ENCODE measurements at places on chromosomes 16 and 17.

DNA sequence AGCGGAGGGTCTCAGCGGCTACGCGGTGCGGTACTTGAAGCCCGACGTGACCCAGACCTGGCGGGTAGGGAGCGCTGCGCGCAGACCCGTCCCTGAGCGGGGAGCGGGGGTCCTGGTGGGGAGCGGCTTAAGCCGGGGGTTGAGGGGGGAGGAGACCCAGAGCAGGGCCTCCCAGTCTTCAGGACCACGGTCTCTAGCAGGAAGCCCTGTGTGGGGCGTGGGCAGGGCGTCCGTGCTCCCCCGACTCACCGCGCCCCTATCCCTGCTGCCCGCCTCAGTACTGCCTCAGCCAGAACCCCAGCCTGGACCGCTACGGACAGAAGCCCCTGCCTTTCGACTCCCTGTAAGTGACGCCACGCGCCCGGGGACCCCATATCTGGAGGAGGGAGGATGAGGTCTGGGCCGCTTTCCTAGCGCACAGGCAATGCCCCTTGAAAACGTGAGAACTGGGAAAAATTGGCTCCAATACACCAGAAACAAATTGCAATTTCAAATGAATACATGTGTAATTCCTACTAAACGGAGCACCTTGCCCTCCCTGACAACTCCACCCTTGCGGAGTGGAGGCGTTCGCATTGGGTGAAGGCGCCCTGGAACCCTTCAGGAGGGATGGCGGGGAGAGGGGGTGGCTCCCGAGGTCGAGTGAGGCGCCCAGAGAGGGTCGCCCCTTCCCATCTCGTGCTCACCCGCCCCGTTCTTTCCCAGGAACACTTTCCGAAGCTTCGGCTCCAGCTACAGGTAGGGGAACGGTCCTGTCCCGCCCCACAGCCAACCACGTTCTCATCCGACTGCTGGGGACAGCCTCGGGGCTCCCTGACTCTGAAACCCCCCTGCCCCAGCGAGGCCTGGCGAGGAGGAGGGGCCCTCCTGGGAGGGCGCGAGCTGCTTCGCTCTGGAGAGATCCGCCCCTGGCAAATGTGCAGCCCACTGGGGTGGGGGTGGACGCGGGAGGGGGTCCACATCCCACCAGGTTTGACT, 14.6 kb upstream of the CNGB1 start:
- no peak for DNase-seq

- DNase-seq = no peak
Observed at GRCh38 chr17:2181206-2181896, 122.2 kb downstream of the SMG6 start.

- no peak for DNase-seq
Observed at GRCh38 chr17:33639103-33639880, 346.2 kb upstream of the ASIC2 start.

GRCh38 chr16:84806256-84806889, 13.4 kb upstream of the CRISPLD2 start:
- peak; percentile 46 for DNase-seq

- no peak for DNase-seq
Observed at GRCh38 chr16:11250091-11250785, 5.8 kb downstream of the SOCS1 start.

DNA sequence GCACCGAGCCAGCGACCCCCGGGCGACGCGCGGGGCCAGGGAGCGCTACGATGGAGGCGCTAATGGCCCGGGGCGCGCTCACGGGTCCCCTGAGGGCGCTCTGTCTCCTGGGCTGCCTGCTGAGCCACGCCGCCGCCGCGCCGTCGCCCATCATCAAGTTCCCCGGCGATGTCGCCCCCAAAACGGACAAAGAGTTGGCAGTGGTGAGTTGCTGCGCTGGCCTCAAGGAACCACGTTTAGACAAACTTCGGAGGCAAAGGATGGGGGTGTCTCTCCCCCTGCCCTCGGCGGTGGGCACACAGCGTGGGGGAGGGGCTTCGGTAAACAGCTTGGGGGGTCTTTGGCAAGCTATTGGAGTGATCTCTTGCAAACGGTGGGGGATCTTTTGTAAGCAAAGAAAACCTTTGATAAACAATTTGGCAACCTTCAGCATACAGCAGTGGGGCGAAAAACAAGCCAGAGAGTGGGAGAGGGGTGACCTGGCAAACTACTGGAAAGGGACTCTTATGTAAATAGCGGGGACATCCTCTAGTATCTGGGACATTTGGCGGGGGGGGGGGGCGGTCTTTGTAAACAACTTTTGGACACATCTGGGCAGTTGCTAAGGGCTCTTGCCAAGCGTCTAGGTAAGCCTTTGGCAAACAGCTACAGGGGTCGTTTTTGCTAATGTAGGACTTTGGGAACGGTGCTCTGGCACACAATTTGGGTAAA, 587 bp downstream of the MMP2 start:
- no peak for DNase-seq

GRCh38 chr16:15701367-15701766, 51.3 kb downstream of the NDE1 start:
- DNase-seq = no peak

GRCh38 chr16:1972490-1972877, 631 bp downstream of the TBL3 start:
- DNase-seq = no peak

DNA sequence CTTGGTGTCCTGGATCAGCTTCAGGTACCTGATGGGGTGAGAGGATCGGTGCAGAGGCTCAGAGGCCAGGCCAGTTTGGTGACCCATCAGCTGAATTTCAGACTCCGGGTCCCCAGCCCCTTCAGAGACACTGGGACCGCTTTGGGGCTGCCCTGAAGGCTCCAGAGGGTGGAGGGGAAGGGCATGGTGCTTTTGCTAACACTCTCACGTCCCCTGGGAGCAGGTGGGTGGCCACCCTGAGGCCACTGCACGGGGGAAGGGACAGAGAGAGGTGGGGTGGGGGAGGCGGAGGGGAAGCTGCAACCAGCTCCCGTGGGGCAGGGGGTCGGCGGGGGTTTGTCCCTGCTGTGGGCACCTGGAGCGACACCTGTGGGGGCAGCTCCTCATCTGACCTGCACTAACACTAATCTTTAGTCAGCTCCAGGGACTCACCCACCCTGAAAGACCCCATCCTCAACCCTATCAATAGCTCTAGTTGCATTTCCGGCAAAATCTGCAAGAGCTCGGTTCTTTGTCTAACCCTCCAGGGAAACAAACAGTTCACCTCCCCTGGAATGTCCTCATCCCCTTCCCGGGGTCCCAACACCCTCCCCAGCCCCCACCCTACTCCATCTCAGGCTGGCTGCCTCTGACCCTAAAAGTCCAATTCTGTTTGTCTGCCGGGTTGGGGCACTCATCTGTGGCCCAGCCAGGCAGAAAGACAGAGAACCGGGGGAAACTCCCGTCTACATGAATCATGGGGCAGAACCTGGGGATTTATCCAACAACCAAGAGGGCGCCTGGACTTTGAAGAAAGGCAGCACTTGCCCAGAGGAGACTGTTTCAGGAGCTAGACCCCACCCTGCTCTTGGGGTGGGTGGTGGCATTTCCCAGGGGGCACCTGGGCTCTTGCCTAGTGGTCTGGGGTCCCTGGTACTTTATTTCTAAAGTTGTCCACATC, 91.9 kb upstream of the CBX4 start:
- no peak for DNase-seq

DNA sequence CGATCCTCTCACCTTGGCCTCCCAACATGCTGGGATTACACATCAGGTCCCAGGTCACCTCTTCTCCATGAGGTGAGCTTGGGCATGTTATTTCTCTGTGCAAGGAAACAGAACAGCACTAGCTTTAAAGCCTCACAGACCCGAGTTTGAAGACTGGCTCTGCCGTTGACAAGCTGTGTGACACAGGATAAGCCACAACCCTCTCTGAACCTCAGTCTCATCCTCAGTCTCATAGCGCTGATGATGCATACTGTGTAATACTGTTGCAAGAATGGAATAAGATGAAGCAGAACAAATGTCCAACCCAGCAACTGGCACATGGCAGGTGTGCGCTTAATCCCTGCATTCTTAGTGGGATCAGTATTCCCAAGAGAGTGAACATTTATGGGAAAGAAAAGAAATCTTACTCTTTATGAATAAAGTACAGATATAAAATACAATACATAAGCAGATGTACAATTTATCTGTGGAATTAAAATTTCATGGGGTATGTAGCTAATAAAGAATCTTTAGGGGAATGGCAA, 43.5 kb downstream of the ABAT start:
- no peak for DNase-seq

DNA sequence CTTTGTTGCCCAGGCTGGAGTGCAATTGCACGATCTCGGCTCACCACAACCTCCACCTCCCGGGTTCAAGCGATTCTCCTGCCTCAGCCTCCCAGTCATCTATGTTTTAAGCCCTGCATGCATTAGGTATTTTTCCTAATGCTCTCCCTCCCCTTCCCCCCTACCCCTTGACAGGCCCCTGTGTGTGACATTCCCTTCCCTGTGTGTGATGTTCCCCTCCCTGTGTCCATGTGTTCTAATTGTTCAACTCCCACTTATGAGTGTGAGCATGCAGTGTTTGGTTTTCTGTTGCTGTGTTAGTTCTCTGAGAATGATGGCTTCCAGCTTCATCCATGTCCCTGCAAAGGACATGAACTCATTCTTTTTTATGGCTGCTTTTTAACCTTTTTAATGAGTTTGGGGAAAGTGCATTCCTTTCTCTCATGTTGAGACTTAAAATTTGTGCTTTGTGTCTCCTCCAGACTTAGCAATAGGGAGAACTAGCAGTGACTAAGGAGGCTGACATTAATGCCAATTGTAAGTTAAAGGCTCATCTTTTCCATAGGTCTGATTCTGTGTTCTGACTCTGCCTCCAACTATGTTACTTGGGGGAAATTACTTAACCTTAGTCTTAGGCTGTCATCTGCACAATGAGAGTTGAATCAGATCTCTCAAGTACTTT, 17.7 kb upstream of the PHAF1 start:
- no peak for DNase-seq

GRCh38 chr16:67006930-67007658, 18.7 kb downstream of the CES4A start:
- DNase-seq = no peak

DNA sequence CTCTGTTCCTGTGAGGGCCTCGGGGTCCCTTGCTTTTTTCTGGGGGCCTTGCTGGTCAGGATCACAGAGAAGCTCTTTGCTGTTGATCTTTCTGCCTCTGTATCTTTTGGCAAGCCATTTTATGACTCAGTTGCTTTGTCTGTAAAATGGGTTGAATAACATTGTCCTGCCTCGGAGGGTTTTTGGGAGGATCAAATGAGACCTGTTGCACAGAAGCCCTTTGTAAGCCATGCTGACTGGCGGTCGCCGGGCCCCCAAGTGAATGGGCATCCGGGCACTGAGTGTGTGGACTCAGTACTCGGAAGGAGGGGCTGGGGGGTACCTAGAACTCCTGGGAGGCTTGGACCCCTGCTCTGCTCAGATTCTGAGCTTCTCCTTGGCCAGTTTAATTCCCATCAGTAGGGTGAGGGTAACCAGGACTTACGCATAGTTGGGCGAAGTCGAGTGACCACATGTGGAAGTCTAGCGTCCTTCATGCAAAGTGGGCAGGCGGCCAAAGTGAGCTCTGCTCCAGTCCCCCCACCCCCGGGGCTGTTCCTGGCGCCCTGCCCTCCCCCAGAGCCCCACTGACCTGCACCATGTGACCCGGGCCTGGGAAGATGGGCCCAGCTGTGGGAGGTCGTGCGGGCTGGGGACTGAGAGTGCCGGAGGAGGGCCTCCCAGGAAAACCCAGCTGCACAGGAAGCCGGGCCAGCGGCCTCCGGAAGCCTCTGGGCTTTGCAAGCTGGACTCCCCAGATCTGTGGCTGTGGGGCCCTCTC, 284.0 kb downstream of the SEC14L1 start:
- DNase-seq = no peak

DNA sequence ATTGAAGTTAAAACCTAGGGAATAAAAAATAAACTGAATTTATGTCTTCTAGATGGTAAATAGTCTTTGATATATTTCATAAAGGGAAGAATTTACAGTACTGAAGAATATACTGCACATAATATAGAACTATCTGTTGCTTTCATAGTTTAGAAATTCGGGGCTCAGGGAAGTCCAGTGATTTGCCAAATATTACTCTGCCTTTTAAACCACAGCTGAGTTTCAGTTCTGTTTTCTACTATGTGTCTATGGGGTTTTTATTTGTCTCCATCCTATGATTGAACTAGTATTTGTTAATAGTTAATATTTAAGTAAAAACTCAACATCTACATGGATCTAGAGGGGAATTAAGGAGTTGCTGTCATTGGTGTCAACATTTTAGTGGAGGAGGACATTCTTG, 715.0 kb upstream of the CDH8 start:
- DNase-seq = no peak
